ENCODE measurements at places on chromosomes 13 and 19.
A peak's percentile ranks its signal among the peaks of the same experiment; 100 is the strongest.

- DNase-seq: no peak
Measured at GRCh38 chr19:15251010-15251748, 18.9 kb upstream of the EPHX3 start.

DNA sequence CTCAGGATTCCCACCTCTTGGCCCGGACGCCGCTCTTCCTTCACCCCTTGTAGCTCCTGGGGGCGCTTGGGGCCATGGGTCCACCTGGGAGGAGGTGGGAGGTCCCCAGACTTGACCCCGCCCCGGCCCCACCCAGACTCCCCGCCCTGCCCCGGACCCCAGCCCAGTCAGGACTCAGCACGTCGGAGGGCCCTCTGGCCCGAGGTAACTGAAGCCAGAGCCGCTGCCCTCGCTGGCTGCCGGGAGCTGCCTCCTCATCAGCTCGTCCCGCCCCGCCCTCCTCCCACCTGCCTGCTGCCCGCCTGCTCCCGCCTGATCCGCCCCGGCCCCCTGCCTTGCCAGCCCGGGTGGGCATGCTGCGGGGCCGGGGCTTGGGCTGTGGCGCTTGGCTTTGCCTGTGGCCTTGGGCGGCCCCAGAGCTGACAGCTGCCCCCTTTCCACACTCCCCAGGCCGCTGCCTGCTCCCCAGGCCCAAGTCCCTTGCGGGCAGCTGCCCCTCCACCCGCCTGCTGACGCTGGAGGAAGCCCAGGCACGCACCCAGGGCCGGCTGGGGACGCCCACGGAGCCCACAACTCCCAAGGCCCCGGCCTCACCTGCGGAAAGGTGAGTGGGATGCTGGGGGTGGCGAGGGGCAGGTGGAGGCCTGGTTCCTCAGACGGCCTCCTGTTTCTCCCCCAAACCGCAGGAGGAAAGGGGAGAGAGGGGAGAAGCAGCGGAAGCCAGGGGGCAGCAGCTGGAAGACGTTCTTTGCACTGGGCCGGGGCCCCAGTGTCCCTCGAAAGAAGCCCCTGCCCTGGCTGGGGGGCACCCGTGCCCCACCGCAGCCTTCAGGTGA lies 9.4 kb downstream of the ARHGAP33 start:
- DNase-seq: no peak

DNA sequence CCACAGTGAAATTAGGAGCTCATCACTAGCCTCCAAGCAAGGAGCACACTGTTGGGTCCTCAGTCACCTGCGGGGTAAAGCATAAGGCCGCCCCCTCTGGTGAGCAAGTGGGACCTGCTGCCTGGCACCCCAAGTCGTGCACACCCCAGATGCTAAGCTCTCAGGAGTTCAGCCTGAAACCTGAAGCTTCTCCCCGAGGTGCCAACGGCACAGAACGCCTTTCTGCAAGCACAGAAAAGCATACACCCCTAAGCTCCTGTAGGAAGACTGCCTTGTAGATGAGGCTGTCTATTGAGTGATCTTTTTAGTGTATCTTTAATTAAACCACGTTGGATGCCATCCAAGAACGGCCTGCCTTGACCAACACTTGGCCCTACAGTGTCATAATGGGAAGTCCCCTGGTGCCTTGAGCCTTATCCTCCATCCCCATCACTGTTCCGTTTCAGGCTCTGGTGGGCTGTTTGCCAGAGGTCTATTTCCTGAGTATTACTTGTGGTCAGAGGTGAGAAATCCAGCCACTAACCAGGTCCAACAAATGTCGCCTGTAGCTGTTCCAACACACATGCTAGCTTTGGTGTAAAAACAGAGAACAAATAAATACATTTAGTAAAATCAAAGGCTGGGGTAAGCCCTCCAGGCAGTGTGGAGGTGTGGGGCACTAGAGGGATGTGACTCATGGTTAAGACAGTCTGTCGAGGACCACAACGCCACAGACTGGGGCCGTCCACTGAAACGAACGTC lies 44.8 kb downstream of the C13orf42 start:
- no peak for DNase-seq

DNA sequence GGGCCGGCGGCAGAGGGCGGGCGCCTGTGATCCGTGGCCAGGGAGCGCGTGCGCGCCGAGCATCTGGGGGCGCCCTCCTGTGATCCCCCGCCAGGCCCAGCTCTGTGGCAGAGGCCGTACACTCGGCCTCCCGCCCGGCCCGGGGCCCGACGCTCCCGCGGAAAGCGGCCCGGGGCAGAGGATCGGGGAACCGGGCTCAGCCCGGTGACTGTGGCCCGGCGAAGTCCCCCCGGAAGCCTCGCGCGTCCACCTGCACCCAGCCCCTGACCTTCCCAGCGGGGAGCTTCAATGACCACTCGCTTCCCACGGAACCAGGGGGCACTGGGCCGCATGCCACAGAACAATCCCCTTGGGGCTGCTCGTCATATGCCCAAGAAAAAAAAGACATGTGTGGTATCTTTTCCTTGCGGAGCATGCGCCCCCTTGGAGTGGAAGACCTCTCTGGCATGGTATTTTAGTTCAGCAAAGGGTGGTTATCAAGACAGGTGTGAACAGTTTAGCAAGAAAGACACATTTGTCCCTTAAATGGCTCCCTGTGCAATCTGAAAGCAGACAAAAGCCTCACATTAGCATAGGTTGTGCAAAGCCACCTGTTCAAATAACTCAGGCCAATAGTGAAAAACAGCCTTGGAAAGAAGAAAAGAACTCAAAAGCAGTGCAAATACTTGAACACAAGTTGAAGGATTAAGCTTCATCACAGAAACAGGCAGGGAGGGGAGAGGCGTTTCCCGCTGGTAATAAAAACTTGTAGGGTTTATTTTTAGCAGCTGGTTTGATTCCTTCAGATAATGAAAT lies 290.9 kb upstream of the SOX21 start:
- peak; percentile 93 for DNase-seq

- no peak for DNase-seq
Measured at GRCh38 chr19:50875795-50876422, 2.7 kb downstream of the KLK2 start.

- DNase-seq: no peak
Measured at GRCh38 chr13:59696271-59696670, 467.5 kb downstream of the DIAPH3 start.

GRCh38 chr13:75657111-75657510 lies 21.0 kb downstream of the LMO7 start:
- DNase-seq: no peak

DNA sequence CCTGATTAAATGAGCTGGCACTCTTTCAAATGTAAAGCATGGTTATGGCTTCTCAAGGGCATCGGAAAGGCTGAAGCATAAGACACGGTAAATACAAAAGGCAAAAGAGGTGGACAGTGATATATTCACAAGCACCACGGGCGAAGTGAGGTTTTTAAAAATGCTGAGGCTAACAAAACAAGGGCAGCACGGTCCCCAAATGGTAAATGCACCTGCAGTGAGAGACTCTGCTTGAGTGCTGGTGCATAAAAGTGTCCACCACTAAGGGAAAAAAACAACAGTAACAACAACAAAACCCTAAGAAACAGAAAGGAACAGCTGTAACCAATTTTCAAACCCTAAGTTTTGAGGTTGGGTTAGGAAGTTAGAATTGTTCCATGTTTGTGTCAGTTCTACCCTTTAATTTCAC lies 234.9 kb downstream of the PCDH9 start:
- DNase-seq: peak; percentile 74

DNA sequence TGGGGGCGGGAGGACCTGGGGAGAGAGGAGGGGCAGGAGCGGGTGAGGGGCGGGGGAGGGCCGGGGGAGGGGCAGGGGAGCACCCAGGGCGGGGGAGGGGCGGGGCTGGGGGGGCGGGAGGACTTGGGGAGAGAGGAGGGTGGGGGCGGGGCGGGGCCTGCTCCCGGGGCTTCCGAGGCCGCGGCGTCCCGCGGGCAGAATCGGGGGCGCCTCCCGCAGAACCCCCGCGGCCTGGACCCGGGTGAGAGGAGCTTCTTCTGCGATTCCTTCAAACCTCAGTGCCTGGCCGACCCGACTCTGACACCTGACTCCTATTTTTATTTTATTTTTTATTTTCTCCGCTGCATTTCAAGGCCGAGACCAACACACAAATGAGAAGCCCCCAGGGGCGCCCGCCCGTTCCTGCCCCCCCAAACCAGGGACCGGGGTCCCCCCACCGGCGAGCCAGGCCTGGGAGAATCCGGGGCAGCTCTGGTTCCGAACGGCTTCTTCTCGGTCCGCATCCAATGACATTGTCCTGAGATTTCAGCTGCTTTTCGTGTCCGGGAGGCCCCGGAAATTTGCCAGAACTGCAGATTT lies 470 bp upstream of the GRTP1 start:
- DNase-seq: peak; percentile 63

DNA sequence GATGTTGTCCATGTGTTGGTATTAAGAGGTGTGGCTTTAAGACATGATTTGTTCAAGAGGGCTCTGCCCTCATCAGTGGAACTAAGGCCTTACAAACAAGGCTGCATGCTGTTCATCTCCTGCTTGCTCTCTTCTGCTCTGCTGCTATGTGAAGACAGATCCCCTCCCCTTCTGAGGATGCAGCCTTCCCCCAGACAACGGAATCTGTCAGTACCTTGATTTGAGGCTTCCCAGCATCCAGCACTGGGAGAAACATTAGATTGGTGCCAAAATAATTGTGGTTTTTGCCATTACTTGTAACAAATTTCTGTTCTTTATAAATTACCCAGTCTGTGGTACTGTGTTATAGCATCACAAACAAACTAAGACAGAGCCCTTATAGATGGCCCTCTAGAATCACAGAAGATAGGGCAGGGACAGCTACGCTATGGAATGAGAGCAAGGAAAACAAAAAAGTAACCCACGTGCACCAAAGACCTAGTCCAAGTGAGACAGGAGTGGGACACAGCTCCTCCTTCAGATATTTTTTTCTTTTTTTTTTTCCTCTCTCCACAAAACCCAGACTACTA lies 151.5 kb upstream of the RXFP2 start:
- DNase-seq: no peak

DNA sequence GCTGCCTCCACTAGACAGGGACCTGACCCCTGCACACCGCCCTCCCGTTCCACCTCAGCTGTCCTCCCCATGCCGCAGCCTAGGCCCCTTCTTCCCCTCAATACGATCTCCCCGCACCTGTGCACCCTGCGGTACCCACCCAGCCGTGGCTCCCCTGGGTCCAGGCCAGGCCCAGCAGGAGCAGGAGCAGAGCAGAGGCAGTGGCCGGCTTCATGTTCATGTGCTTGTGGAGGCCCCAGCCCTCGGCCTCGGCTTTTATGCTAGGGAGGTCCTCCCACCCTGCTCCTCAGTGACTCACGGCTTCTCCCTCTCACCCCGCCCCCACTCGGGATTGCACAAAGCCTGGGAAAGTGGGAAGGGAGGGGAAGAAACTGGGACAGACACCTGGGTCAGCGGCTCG lies 11.4 kb upstream of the KRTDAP start:
- no peak for DNase-seq

GRCh38 chr13:99386911-99387788 lies 80.0 kb upstream of the GPR183 start:
- DNase-seq: peak; percentile 13

DNA sequence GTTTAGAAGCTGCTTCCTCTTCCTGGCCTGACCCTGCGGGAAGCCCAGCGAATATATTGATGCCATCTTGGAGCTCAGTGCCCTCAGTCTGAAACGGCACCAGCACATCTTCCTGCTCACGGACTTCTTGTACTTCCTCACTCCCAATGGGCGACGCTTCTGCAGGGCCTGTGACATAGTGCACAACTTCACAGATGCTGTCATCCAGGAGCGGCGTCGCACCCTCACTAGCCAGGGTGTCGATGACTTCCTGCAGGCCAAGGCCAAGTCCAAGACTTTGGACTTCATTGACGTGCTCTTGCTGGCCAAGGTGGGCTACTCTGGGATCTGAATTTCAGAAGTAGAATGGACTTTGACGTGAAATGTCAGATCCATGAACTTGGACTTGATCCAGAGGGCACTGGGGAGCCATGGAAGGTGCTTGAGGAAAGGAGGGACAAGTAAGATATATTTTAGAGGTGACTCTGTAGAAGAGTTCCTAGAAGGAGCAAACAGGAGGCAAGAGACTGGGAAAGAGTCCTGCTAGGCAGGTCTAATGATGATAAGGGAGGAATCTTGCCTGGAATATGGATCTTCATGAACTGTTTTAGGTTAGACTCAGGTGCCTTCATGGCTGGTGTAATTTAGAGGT lies 38.4 kb upstream of the CYP4F8 start:
- no peak for DNase-seq

DNA sequence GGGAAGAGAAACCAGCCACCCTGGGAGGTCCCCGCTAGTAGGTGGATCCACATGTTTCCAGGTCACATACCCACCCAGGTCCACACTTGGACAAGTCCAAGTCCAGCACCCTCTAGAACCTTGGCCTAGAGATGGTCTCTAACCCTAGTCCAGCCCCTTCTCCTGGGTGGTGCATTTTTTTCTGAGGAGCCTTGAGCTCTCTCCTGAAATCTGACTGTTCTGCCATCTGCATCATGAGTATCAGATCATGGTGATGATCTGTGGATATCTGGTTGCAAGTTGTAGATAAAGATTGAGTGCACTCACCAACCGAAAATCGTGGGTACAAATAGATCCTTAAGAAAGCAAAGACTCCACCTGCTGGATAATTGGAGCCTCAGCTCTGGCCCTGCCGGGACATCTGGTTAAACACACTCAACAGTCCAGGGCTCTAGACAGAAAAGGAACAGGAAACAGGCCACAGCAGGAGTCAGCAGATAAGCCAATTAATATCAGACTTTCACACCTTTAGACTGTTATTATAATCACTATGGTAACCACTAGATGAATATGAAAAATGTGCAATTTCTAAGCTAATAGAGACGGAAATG lies 41.1 kb downstream of the GPR12 start:
- peak; percentile 85 for DNase-seq

- DNase-seq: no peak
Measured at GRCh38 chr19:31261019-31261602, 88.1 kb downstream of the TSHZ3 start.

DNA sequence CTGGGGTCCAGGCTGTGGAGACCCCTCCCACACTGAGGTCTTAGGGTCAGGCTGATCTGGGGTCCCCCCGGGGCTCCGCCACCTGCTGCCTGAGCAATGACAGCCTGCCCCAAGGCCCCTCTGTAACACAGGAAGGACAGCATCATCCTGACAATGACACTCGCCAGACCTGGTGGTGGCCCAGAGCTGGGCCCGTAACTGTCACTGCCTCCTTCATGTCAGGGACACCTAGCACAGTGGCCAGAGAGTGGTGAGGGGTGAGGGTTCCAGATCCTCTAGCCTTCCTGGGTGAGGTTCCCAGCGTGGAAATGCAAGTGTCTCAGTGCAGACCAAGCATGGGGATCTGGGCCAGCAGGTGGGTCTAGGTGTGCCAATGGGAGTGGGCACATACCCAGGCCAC lies 27.8 kb downstream of the OPA3 start:
- DNase-seq: no peak
